ENCODE measurements at places on chromosomes 3 and 15.
A peak's percentile ranks its signal among the peaks of the same experiment; 100 is the strongest.

- DNase-seq, result no peak
Measured at GRCh38 chr3:53194210-53195065, 33.4 kb downstream of the PRKCD start.

DNA sequence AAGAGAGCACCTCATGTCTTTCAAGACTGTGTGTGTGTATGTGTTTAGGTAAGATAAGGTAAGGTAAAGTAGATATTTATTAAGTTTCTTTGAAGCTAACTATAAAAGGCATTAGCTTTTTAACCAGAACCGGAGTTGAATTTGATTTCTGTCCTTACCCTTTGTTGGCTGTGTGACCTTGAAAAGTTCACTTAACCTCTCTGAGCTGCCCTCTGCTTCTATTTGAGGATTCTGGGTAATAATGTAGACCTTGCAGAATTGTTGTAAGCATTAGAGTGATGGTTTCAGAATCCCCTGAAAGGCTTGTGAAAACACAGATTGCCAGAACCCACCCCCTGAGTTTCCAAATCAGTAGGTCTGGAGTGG lies 21.6 kb upstream of the SACM1L start:
- DNase-seq, result no peak

GRCh38 chr15:90001062-90001682 lies at the start of gene ZNF710:
Gene ZNF710 (plus strand): TSS chr15:90001324. CDS start chr15:90067138, 65,814 bp downstream.
- DNase-seq, result peak; percentile 85

DNA sequence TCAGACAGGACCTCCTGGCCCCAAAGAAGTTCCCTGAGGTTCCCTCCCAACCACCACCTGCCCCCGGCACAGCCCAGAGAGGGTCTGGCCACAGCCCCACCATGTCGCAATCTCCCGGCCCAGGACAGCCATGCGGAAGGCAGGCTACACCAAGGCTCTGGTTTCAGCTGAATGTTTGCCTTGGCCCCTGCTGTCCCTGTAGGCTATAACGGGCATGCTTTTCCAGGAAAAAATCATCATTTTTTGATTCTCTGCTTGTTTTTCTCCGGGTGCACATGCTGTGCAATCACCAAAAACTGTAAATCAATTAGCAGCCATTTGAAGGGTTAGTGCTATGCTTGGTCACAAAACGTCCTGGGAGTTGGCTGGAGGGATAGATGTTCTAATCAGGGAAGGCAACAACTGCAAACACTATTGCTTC lies 142.7 kb upstream of the IGF1R start:
- DNase-seq, result no peak

GRCh38 chr3:6179761-6180160 lies 681.2 kb upstream of the GRM7 start:
- no peak for DNase-seq

GRCh38 chr3:17811646-17812045 lies 69.2 kb upstream of the TBC1D5 start:
- no peak for DNase-seq

DNA sequence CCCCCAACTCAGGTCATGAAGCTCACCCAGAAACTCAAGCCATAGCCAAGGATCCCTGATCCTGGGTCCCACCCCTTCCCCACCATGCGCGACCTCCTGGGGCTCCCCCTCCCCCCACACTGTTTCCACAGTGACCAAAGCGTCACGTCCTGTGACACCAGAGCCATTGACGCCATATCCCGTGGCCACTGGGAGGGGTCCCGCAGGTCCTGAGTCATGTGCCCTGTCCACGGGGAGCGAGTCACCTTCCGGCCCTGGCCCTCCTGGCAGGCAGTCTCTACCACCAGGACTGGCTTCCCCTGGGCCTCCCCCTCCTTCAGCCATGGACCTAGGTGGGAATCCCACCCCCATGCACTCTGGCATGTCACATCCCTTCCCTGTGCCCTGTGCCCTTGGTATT lies 15.6 kb downstream of the SEMA3F start:
- peak; percentile 69 for DNase-seq

GRCh38 chr3:197511130-197511529 lies 44.6 kb downstream of the BDH1 start:
- DNase-seq, result no peak

GRCh38 chr3:51099794-51100535 lies 285.1 kb upstream of the MANF start:
- peak; percentile 39 for DNase-seq

GRCh38 chr3:167777356-167777755 lies 41.8 kb downstream of the SERPINI1 start:
- no peak for DNase-seq

GRCh38 chr15:28934645-28935044 lies 48.9 kb downstream of the APBA2 start:
- no peak for DNase-seq

DNA sequence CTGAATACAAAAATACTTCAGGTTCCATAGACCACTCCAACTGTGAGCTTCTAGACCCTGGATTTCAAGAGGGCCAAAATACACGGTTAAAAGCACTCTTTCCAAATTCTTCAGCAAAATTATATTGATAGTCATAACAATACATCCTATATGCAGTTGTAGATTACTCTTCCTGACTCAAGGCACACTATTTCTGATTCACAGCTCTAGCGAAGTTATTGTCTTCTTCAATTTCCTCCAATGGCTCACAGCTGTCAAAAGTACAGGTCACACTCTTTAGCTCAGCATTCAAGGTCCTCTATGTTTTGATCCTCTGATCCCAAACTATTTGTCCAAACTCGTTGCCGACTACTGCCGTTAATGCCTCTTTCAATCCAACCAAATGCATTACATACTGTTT lies 13.5 kb upstream of the CCDC80 start:
- no peak for DNase-seq

DNA sequence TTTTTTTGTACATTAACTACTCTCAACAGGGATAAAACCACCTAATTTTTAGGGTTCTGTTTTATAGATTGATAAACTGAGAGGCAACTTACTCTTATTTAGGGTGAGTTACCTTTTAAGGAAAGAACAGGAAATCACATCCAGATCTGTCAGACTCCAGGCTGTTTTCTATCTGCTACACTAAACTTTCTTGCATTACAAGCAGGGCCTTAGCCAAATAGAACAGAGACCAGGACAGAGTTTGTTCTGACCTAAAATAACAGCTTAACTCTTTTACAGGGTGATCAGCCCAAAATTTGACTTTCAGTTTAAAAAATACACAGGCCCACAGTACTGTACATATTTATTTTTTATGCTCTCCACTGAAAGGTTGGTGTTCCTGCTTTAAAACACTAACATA lies 38.6 kb downstream of the SGO1 start:
- no peak for DNase-seq

- DNase-seq, result no peak
Measured at GRCh38 chr15:90097475-90097874, 4.8 kb downstream of the IDH2 start.

GRCh38 chr3:186152361-186152798 lies 43.5 kb upstream of the ETV5 start:
- DNase-seq, result no peak

DNA sequence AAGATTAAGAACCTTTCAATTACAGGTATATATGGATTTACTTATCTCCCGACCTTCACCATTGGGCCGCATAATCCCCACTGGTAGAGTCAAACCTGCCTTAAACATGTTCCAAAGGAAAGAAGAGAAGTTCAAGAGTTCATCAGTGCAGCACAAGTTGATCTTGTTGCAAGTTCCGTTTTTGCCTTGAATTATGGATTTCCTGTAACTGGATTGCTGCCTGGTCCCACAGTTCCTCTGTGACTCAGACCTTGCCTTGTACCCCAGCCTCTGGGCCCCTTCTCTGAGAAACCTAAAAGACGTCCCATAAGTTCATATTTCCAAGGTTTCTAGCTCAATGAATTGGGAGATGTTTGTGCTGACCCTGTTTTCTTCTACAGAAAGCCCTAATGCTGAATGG lies 112.5 kb upstream of the THBS1 start:
- no peak for DNase-seq

DNA sequence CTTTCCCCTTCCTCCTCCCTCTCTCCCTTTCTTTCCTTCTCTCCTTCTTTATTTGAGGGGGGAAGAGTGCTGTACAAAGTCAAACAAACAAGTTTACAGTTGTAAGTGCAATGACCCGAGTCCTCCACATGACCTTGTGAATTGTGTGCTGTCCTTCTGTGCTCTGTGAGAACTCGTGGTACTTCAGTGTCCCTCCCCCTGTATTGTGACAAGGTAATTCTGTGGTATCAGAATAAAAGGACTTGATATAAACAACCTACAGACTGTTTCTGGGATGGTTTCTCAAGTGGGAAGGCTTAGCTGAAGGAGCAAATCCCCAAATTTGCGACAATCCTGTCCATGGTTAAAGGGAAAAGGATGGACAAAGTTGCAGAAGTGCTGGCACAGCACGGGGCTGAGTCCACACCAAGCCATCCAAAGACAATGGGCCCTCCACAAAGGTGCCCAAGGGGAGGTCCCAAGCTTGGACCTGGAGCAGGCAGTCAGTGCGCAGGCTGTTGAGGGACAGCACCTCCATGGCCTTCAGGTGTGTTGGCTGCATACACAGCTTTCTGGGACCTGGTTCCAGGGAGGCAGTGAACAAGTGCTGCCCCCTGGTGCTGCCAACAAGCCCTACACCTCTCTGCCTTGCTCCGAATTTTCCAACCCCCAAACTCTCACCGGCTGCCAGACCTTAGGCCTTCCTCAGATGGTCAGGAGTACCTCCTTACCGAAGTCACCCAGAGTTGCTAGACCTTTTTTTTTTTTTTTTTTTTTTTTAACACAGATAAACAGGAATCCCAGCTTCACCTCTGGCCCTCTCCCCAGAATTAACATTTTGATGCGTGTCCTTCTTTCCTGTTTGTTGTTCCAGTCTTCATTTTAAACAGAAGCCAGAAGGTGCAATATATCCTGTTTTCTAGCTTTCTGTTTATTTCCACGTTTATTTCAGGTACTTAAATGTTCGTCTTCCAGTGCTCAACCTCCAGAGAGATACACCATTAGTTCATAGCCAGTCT lies 2.6 kb upstream of the APEH start:
- peak; percentile 91 for DNase-seq

DNA sequence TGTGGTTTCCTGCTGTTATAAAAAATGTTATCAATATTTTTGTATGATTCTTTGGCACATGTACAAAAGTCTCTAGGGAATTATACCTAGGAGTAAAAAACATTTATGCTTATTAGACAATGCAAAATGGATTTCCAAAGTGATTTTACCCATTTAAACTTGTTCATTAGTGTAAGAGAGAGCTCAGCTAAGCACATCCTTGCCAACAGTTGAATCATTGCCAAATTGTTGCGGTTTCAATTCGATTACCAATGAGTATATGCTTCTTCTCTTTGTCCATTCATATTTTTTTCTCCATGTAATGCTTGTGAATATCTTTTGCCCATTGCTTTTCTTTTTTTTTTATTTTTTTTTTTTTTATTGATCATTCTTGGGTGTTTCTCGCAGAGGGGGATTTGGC lies 17.2 kb downstream of the CASR start:
- no peak for DNase-seq

- no peak for DNase-seq
Measured at GRCh38 chr15:67520321-67521028, 456 bp upstream of the C15orf61 start.

DNA sequence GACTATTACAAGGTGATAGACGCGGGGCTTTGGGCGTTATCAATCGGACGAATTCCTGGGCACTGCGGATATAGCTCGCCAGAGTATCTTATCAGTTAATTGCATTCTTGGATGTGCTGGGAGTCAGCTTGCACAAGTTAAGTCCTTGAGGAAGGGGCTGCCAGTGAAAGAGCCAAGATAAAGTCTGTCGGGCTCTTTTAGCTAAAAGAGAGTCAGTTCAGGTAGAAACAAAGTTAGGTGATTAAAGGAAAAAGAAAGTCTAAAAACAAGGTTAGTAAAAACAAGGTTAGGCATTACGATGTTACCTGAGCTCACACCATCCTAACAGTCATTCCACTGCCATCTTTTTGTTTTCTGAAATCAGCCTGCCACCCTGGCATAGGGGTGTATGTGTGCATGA lies 6.1 kb upstream of the MCF2L2 start:
- DNase-seq, result no peak

DNA sequence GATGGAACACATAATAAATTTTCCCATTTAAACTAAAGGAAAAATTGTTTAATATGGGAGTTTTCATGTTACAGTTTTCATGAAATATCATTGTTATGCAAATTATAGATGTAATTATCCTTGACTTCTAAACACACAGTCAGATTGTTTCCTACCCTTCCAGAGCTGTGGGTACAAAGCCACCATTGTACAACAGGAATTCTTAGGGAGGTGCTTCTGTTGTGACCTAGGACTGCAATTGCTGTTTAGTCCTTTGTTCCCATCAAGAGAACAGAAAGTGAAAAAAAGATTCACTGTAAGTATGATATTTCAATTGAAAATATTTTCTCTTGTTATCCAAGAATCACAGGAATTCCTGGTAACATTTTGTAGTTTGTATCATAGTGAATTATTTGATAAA lies 455.3 kb upstream of the NAALADL2 start:
- no peak for DNase-seq

- no peak for DNase-seq
Measured at GRCh38 chr3:125477701-125478100, 42.3 kb downstream of the SNX4 start.
